ENCODE measurements at places on chromosomes 2 and 18.

- DNase-seq, result peak; percentile 14
Measured at GRCh38 chr2:5190023-5190422, 502.2 kb upstream of the SOX11 start.

GRCh38 chr2:240629968-240630770, 4.9 kb downstream of the GPR35 start:
- no peak for DNase-seq

- DNase-seq, result peak; percentile 49
Measured at GRCh38 chr18:35491700-35492077, 6.1 kb downstream of the INO80C start.

GRCh38 chr2:48548840-48549239, 18.9 kb downstream of the STON1 start:
- DNase-seq, result peak; percentile 90

GRCh38 chr2:146119586-146119985, 1599.7 kb upstream of the ZEB2 start:
- DNase-seq, result no peak

DNA sequence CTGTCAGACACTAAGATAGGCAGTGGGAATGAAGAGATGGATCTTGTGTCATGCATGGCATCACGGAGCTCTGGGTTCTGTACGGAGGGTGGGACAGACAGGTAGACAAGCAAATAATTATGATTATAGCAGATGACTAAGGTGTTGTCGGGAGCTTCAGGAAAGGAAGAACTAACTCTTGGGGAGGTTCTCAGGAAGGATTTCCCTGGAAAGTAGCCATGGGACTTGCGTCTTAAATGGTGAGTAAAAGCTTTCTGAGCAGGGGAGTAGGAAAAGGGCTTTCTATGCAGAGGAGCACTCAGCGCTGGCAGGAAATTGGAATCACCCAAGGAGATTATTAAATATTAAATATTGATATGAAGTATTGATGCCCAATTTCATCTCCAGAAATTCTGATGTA, 35.5 kb downstream of the ATOH8 start:
- DNase-seq, result no peak

GRCh38 chr2:43071599-43072550, 154.5 kb downstream of the ZFP36L2 start:
- no peak for DNase-seq

DNA sequence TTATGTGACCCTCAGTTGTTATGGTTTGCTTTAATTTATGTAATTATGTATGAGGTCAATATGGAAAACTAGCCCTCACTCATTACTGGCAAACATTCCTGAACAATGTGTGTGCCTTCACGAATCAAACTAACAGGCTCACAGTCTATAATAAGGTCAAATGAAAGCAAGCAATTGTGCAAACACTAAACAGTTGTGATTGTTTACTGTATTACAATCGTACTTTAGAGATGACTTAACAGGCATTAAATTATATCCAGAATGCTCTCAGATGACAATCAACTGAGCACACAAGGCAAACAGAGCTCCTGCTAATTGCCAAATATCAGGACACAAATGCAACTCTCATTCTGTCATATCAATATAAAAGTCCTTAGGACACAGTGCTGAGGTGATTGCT, 29.5 kb downstream of the COL5A2 start:
- peak; percentile 60 for DNase-seq

- DNase-seq, result no peak
Measured at GRCh38 chr2:219404954-219405353, 13.2 kb upstream of the DES start.

- peak; percentile 46 for DNase-seq
Measured at GRCh38 chr2:100017633-100018032, 124.8 kb downstream of the AFF3 start.

- peak; percentile 71 for DNase-seq
Measured at GRCh38 chr18:8381821-8382459, 227.3 kb upstream of the RAB12 start.

GRCh38 chr2:45820048-45820447, 168.6 kb downstream of the PRKCE start:
- no peak for DNase-seq

DNA sequence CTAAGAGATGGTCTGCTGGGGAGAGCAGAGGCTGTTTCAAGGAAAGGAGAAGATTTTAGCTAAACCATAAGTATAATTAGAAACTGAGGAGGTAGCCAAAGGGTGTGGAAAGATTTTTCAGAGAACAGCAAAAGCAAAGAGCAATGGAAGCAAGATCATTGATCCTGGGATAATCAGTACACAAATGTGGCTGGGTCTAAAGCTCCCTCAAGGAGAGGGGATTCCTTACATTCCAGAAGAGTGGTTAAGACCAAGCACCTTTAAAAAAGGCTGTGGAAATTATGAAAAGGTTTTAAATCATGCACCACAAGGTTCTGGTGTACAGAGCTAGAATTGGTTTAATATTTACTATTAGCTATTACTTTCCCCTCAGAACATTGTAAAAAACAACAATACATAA, 246.0 kb upstream of the UBE2E3 start:
- DNase-seq, result no peak

DNA sequence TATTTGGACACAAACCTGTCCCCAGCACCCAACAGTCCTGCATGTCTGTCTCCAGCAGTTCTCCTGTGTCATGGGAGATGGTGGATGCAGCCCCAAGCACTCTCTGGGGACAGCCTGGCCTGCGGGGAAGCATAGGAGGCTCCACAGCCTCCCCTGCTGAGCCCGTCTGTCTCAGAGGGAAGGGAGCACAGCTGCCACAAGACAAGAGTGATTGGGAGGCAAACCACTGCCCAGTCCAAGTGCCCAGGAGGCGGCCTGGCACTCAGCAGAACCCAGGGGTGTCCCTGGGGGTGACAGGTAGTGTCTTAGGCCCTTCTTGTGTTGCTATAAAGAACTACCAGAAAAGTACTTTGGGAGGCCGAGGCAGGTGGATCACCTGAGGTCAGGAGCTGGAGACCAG, 211.2 kb upstream of the MYT1L start:
- DNase-seq, result no peak

DNA sequence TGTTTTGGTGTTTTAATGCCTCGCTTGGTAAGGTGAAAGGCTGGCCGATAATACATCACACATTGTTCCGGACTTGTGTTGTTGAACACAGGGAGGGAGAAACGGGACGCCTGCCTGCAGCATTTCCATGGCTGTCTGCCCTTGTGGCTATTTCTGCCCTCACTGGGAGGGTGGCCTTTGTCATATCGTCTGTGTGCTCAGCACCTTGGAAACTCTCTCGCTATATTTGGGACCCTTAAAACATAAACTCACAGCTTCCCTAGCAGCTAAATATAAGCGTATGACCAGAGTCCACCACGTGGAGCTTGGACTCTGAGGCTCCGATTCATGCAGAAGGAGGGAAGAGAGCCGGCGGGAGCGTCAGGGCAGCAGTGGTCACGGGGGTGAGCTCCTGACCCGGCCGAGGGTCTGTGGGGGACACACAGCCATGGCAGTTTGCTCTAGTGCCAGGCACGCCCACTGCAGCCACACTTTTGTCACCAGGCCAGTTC, 111.7 kb downstream of the SH3BP4 start:
- no peak for DNase-seq

DNA sequence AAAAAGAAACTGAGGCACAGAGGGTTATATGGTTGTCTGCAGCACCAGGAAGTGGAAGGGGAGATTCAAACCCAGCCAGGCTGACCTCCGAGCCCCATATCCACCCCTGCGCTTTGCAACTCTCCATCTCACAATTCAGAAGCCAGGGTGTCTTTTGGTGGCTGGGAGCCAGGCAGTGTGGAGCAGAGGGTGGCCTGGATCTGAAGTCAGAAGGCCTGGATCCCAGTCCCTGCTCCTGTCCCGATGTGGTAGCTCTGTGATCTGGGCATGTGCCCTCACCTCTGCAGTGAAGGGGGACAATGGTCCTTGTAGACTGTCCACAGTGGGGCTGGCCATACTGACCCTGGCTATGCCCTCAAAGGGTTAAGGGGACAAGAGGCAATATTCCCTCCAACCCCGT, 57.0 kb downstream of the CIB4 start:
- no peak for DNase-seq

DNA sequence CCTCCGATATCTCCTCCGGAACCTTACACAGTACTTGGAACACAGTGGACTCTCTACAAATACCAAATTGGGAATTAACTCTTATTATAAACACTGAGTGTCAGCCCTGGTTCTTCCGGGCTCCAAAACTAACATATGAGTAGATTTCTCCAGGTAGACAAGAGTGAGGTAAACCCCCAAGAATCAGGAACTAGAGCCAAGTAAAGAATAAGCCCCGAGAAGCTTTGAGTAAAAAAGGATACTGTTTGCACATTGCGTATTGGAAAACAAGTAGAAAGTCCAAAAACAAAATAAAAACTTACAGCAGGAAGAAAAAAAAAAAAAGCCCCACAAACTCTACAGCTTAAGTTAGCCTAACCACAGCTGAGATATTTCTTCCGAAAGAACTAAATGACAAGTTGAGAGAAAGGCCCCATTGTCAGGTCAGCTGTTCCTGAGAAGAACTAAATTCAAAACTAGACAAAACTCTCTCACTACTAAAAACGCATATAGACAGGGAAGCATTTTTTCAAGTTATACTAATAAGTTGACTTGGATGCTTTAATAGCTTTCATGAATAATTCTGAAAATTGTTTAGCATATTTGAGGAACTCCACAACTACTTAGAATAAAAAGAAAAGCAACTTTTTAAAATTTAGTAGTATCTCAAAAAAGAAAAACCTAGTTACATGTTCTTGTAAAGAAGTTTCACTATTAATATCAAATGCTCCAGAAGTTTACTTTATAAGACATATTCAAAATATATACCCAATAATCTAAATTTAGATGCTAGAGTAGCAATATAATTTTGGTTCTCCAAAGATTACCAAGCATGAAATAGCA, 4.3 kb upstream of the HAAO start:
- DNase-seq, result no peak

- peak; percentile 76 for DNase-seq
Measured at GRCh38 chr2:26805241-26805676, 19.4 kb downstream of the CENPA start.

- no peak for DNase-seq
Measured at GRCh38 chr2:232349946-232350635, 28.5 kb upstream of the ALPP start.

- peak; percentile 60 for DNase-seq
Measured at GRCh38 chr18:741931-742512, 29.6 kb upstream of the ENOSF1 start.

GRCh38 chr2:77831471-77831870, 309.3 kb upstream of the LRRTM4 start:
- no peak for DNase-seq

DNA sequence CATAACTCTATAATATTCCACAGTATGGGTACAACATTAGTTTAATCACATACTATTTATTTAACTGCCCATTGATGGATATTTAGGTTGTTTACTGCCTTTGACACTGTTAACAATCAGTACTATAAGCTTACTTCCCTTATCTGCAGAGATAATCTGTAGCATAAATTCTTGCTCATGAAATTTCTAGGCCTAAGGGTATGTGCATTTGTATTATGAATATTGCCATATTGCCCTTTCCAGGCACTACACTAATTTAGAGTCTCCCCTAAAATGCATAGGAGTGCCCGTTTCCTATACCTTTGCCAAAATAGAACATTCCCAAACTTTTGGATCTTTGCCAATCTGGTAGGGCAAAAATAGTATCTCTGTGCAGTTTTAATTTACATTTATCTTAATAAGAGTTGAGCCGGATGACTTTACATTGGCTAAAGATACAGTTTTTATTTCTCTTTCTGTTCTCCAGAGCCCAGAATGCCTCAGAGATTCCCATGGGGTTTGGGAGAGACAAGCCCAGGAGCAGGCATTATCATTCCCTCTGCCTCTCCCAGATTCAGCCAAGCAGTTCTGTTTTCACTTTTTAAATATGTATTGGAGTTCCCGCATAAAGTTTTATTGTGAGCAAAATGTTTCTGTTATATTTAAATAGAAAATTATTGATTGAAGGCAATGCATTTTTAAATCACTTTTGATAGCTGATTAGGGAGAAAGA, 102.8 kb downstream of the CAPN13 start:
- no peak for DNase-seq

GRCh38 chr2:166233244-166233643, 105.4 kb upstream of the SCN1A start:
- DNase-seq, result no peak

DNA sequence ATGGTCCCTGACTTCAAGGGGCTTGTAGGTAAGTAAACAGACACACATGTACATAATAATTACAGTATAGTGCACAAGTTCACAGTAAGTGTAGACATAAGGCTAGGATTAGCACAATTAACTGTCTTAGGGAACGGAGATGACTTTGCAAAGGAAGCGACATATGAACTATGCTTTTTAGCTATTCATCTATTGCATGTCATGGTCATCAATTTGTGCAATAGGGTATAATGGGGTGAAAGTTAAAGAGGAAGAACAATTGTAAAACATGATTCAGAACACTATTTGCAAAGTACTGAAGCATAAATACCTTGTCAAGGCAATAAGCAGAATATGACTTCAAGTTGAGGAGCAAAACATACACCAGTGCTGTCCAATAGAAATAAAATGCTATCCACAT, 112.3 kb upstream of the SLC8A1 start:
- DNase-seq, result no peak

- no peak for DNase-seq
Measured at GRCh38 chr2:169569948-169570347, 3.7 kb downstream of the FASTKD1 start.

GRCh38 chr2:196125596-196125995, 45.8 kb downstream of the STK17B start:
- DNase-seq, result no peak

GRCh38 chr2:156841321-156841720, 405.1 kb downstream of the GPD2 start:
- no peak for DNase-seq

DNA sequence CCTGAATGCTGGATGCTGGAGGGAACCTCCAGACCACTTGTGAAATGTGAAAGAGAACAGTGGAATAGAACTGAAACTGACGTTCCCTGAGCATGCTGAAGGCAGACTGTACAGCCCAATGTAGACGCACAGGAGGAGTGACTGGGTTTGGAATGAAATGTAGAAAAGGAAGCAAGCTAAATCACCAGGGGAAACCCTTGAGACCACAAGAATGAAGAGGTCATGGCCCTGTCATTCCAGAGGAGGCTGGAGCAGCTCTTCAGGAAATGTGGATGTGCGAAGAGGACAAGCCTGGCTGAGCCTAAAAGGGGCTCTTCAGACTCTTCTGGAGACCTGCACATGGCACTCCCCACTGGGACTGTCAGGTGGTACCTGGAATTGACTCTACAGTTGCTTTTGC, 118.5 kb upstream of the ALPP start:
- peak; percentile 91 for DNase-seq

GRCh38 chr2:204790076-204790475, 244.8 kb downstream of the PARD3B start:
- DNase-seq, result no peak

DNA sequence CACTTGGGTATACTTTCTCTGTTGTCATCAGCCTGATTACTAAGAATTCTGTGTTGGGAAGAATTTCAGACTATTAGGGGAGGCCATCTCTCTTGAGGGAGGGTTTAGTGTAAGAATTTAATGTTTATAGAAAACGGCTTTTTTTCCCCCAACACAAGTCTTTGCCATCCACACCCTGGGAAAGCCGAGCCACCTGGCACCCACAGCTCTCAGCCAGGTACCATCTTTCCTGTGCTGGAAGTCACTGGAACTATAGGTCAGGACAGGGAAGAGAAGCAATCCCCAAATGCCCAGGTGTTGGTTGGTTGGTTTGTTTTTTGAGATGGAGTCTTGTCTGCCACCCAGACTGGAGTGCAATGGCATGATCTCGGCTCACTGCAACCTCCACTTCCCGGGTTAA, 155.1 kb downstream of the SMAD7 start:
- no peak for DNase-seq
